Fibroblast of lung (primary cell): ENCODE measurements at places on chromosomes 7 and 10.

DNA sequence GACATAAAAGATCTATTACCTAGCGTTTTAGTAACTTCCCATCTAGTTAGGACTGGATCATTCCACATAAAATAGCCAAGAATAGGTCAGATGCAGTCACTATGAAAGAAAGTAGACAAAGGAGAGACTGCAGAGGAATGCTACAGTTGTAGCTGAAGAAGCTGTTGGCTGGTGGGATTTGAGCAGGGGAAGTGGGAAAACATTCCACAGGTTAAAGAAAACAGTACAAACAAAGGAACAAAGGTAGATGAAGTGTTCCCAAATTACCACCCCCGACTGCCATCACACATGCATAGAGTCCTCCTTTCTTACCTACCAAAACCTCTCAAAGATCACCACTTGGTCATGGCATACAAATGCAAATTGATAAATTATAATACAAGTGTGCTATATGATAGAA is 41.8 kb downstream of the DLD start:
- no peak for DNase-seq

DNA sequence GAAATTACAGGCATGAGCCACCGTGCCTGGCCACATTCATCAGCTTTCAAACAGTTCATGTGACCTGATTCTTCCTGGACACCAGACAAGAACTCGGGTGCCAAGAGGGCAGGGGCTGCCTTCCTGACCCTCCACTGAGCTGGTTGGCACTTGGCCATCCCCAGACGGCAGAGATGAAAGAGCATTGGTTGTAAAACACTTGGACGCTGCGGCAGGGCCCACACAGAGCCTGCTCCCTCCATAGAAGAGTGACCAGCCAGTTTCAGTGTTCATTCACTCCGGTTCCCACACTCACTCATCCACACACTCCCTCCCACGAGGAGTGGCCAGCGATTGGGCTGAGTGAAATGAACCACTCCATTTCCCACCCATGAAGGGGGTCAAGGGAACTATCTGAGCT is 112.3 kb downstream of the ITGB8 start:
- no peak for DNase-seq

GRCh38 chr7:115410972-115411686 is 489.2 kb downstream of the MDFIC start:
- no peak for DNase-seq

DNA sequence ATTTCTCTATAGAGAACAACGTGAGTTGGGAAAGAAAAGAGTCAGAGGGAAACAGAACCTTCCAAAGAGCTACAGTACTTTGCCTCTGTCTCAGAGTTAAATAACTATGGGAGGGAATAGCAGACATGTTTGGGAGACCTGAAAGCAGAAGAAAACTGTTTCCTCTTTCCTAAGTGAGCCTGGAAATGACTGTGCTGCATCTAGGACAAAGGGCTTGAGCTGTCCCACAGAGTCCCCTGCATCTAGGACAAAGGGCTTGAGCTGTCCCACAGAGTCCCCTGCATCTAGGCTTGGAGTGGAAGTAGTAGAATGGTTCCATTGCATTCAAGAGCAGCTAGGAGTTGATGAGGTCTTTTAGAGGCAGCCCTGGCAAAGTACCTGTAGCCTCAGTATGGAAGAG is 149.7 kb downstream of the DKK1 start:
- no peak for DNase-seq

- DNase-seq: peak; percentile 98
Measured at GRCh38 chr7:135204341-135204749, 7.0 kb downstream of the WDR91 start.

DNA sequence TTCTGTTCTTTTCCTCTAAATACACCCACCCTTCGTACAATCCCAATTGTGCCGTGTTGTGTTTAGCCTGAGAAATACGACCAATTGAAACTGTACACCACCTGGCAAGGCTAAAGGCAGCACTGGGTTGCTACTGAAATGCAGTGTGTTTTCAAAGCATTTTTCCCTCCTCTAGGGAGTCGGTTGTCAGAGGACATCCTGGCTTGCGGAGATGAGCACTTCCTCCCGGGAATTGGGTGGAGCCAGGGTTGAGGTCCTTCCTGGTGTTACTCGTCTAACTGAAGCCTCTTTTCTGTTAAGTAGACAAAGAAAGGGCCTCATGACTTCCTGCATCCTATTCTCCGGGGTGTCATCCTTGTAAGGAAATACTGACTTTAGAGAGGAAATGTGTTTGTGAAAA is 133.5 kb downstream of the MTPAP start:
- no peak for DNase-seq

DNA sequence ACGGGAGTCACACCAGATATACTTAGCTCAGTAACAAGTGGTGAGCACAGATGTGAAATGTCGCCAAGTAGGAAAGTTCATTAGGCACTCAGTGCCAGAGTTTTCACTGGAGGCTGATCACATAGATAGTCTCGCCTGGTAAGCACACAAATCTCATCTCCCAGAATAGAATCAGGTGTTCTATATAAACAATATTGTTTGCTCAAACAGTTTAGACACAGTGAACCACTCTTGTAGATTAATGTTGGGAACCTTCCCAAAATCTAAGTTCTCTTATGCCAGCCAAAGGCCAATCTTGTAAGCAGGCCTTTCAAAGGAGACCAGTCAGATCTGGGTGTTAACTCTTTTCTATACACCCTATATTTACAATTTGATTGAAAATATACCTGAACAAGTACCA is 716.5 kb upstream of the GRM3 start:
- no peak for DNase-seq

DNA sequence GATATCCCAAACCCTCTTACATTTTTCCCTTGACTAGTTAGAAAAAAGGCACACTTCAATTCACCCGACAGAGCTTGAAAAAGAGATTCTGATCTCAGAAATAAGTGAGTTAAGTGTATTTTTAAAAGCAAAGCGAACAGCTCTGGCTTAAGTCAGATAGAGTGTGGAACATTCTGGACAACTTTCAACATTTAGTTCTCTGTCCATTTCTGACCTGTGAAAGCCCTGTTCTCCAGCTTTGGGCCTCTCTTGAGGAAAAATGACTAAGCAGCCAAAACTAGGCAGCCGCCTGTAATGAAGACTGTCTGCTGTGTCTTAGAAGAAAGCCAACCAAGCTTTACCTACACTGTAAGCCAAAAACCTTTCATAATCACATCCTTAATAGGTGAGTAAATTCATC is 50.5 kb downstream of the CDK6 start:
- peak; percentile 84 for DNase-seq

DNA sequence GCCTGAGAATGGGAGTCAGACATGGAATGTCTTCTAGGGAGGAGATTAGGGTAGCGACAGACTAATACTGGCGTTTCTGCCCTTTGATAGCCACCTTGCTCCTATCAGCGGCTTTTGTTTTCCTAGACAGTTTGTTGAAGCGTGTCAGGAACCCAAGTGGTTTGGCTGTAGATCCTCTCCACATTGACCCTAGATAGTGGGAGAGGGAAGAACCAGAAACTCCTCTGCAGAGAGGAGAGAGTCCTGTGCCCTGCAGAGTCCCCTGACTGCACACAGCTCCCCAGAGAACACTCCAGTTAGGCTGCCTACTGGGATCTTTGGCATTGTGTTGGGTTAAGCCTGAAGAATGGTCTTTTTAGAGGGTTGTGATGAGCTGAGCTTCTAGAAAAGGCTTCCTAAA is 2.4 kb downstream of the MEPCE start:
- DNase-seq: no peak

DNA sequence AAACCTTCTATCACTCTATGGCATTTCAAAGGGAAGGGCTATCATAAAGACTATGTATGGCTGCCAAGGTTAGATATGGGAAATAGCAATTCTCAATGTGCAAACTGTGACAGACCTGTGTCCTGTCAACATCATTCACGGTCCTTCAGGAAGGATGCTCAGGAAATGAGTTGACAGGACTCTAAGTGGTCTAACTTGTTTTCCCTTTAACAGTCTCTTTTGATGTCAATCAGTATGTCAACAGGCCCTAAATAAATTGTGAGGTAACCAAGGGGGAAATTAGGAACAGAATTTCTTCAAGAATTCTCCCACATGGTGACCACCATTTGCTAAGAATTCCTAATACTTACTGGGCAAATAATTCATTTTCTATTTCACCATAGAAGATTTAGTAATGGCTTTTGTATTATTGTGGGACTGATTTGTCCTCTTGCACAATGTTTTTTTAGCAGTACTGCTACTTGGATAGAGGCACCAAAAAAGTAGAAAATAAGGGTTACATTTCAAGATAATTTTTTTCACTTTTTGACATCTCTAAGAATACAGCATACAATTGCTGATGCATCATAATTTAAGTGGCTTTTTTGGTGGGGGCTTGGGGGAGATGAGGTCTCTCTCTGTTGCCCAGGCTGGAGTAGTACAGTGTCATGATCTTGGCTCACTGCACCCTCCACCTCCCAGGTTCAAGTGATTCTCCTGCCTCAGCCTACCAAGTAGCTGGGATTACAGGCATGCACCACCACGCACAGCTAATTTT is 275.8 kb downstream of the CACNA2D1 start:
- DNase-seq: no peak

- no peak for DNase-seq
Measured at GRCh38 chr7:117835016-117835664, 38.1 kb downstream of the CTTNBP2 start.

DNA sequence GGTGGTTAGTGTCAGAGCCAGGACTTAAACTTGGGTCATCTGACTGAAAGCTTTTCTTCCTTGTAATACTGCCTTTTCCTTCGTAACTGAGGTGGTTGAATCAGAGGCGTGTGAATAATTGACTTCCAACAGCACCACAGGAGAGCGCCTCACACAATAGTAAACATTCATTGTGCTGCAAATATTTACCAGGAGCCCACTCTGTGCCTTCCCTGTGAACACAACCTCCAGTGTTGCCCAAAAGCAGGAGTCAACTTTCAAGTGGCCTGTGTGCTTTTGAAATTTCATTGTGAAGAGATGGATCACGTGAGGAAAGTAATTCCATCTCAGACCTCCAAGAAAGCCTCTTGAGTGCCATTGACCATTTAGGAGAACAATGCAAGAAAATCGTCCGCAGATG is 60.2 kb downstream of the ADRA2A start:
- DNase-seq: no peak

- no peak for DNase-seq
Measured at GRCh38 chr7:158404031-158404761, 183.4 kb downstream of the PTPRN2 start.

GRCh38 chr7:2019461-2019710 is 213.4 kb downstream of the MAD1L1 start:
- DNase-seq: no peak

DNA sequence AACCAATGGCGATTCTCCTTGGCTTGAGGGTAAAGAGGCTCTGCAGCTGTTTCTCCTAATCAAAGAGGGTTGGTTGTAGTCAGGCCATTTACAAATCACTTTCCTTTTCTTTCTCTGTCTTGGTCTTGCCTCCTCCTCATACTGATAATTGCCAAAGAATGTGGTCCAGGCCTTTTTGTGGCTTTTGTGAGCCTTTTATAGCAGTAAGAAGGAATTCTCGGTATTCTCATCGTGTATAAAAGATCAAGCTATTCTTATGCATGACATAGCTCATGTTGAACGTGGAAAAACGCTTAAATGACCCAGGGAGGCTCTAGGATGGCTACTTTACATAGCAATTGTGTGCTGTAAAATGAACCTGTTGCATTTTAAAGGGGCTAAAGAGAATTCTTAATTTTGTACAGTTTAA is 62.6 kb downstream of the RBM20 start:
- DNase-seq: peak; percentile 99

- DNase-seq: no peak
Measured at GRCh38 chr7:89042940-89043339, 247.4 kb upstream of the TEX47 start.

DNA sequence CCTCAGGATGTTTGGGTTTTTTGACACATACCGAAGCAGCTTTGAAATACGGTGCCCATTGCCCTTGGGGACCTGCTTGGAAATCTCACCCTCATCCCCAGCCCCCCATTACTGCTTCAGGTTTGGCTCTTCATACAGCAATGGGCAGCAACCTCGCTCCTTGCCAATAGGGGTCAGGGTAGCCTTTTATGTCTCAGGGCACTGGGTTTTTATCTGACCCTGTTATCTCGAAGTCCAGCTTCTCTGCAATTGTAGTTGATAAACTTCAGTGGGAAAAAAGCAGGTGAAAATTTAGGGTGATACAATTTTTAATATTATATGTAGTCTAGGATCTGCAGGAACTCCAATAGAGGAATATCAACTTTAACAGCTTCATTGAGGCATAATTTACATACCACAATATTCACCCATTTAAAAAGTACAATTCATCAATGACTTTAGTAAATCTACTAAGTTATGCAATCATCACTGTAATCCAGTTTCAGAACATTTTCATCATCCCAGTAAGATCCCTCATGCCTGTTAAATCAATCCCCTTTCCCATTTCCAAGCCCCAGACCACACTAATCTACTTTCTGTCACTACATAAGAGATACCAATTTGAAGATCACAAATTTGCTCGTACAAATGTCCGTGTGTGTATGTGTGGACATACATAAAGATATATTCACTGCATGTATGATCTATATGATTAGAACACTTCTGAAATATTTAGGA is 386.2 kb downstream of the KCNMA1 start:
- peak; percentile 33 for DNase-seq

DNA sequence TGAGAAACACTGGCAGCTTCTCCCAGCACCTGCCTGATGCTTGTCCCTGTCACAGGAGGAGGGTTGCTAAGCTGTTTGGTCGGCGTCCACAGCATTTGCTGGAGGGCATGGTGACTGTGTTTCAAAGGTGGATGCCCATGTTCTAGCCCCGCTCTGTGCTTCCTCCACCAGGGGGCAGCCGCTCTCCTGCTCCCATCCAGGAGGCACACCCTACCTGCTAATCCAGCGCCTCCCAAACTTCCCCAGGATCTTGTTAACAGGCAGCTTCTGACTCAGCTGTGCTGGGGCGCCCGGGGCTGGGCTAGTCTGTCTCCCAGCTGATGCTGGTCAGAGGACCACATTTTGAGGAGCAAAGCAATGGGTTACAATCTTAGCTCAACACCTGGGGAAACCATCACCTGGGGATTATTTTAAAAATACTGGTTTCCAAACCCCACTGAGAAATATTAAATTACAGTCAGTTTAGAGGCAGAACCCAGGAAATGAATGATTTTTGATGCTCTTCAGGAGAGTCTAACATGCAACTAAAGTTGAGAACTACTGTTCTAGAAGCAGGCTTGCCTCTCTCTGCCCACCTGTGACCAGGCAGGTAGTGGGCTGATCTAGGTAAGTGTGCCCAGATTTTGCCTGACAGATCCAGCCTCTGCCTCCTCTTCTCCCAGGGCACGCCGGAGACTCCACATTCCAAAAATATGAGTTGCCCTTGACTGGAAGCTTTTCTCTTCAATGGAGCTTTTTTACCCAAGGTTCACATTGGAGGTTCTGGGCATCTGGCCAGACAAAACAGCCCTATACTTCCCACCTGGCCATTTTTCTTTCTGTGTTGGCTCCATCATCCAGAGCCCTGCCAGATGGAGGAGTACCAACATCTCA is 92.7 kb upstream of the GPR26 start:
- DNase-seq: no peak

- peak; percentile 98 for DNase-seq
Measured at GRCh38 chr10:73908853-73909539, 1.9 kb upstream of the PLAU start.

- DNase-seq: no peak
Measured at GRCh38 chr10:69486922-69487730, 35.9 kb downstream of the TSPAN15 start.

DNA sequence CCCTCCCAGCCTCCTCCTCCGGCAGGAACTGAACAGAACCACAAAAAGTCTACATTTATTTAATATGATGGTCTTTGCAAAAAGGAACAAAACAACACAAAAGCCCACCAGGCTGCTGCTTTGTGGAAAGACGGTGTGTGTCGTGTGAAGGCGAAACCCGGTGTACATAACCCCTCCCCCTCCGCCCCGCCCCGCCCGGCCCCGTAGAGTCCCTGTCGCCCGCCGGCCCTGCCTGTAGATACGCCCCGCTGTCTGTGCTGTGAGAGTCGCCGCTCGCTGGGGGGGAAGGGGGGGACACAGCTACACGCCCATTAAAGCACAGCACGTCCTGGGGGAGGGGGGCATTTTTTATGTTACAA is 83.3 kb downstream of the PAX2 start:
- no peak for DNase-seq
